ENCODE measurements at places on chromosomes 5 and 9. TPM values are rescaled to one million over a fixed set of nuclear protein-coding genes. Genes with fewer than 3 reads are reported as not detected.

DNA sequence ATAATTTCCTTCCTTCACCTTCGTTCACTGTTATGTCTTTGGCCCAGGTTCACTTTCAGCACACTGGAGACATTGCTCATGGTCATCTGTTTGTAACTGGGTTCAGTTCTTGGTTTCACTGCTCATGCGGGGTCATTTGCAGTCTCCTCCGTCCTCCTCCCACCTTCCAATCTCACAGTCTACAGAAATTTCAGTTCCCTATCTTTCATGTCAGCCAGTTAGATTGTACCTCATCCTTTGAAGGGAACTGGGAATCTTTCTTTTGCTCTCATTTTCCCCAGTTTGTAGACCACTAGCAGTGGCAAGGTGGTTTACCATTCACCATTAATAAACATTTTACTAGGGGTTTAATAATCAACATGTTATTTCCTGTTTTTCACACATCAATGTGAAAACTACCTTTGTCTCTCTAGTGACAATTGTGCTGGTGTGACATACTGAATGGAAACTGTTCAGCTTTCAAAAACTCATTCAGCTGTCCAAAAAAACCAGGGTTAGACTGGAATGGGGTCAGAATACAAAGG lies 100.9 kb upstream of the IL6ST start:
- H3K36me3 ChIP-seq = no peaks in the 10 kb centered on the region
- no peaks in the 10 kb centered on the region for H3K27me3 ChIP-seq
- no peak overlapping the region for H3K4me3 ChIP-seq
- peaks cover 14% of the 10 kb centered on the region for H3K4me1 ChIP-seq
- DNase-seq = no peak

GRCh38 chr5:110545716-110546115 lies 180.8 kb downstream of the TMEM232 start:
- no peak overlapping the region for H3K4me3 ChIP-seq
- H3K4me1 ChIP-seq = peaks cover 15% of the 10 kb centered on the region
- no peak for DNase-seq
- H3K36me3 ChIP-seq = no peaks in the 10 kb centered on the region

DNA sequence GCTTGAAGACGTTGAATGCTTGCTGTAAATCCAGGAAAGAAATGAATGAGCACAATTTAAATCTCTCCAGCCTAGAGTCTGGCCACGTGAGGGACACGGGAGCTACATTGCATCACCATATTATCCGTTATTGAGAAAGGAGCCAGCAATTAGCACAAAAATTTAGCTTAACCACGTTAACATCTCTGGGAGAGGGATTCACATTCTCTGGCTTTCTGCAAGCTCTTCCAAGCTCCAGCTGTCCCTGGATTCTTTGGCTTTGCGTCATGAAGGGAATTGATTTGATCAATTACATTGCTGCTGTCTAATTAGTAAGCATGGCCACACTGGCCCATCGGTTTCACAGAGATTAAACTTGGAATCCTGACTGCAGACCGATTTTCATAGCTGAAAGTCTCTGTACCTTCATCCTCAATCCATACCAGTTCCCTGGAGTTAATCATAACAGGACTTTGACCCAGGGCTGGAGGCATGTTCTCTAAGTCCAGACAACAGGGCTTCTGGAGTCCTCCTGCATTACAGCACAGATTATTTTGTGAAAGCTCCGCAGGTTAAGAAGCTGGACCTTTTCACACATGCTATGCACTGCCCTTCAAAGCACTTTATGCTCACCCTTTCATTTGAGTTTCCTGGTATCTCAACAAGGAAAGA lies 31.6 kb downstream of the ADRA1B start:
- no peaks in the 10 kb centered on the region for H3K36me3 ChIP-seq
- H3K4me1 ChIP-seq = peaks cover 6% of the 10 kb centered on the region
- no peaks in the 10 kb centered on the region for H3K27me3 ChIP-seq
- DNase-seq = peak; percentile 25
- H3K27ac ChIP-seq = no peak overlapping the region
- no peak overlapping the region for H3K4me3 ChIP-seq

DNA sequence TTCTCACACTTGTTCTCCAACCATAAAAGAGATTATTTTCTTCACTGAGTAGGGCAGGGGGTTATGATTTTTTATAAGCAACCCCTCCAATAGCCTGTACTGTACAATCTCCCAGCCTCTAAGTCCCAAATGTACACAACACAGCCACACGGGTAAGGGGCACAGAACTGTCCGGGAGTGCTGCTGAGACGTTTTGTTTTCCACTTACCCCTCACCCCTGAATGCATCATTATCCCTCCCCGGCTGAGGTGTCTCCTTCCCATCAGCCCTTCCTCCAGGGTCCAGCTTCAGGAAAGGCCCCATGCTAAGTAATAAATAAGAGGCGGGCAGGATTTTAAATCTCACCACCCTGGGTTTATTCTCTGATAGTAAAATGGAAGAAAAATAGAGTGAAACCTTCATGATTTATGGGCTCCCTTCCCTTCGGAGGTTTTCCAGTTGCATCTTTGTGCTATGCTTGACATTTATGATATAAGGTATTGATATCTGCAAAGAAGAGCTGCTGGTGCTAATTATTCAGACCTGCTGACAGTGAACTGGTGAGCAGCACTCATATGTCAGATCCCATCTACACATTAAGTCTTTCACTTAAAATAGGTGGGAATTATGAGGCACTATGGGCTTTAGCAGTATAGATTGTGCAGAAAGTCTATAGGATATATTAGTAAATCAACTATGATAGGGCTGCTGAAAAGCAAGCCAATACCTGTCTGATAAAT lies 67.2 kb upstream of the MEGF10 start:
- H3K36me3 ChIP-seq = no peaks in the 10 kb centered on the region
- no peaks in the 10 kb centered on the region for H3K27me3 ChIP-seq

DNA sequence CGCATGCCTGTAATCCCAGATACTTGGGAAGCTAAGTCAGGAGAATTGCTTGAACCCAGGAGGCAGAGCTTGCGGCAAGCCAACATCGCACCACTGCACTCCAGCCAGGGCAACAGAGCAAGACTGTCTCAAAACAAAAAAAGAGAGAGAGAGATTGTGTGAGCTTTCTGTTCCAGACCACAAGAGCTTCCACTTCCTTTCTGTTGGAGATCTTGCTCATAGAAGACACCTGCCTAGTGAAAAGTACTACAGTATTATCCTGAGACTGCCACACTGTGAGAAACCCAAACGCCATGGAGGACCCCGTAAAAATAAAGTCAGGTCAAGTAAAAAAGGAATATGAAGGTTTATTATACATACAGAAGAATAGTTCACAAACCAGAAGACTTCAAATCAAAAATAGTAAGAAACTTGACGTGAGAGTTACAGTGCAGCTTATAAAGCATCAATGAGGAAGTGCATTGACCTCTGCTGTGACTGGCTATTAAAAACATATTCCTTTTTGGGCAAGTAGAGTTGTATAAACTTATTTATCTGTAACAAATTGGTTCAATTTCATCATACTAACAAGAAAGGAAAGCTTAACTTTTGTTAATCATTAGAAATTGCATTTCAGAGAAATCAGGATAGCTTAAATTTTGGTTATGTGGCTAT lies 4.3 kb upstream of the EMB start:
- no peak overlapping the region for H3K27ac ChIP-seq
- DNase-seq = no peak
- H3K27me3 ChIP-seq = no peaks in the 10 kb centered on the region
- H3K4me3 ChIP-seq = no peak overlapping the region
- no peaks in the 10 kb centered on the region for H3K4me1 ChIP-seq

DNA sequence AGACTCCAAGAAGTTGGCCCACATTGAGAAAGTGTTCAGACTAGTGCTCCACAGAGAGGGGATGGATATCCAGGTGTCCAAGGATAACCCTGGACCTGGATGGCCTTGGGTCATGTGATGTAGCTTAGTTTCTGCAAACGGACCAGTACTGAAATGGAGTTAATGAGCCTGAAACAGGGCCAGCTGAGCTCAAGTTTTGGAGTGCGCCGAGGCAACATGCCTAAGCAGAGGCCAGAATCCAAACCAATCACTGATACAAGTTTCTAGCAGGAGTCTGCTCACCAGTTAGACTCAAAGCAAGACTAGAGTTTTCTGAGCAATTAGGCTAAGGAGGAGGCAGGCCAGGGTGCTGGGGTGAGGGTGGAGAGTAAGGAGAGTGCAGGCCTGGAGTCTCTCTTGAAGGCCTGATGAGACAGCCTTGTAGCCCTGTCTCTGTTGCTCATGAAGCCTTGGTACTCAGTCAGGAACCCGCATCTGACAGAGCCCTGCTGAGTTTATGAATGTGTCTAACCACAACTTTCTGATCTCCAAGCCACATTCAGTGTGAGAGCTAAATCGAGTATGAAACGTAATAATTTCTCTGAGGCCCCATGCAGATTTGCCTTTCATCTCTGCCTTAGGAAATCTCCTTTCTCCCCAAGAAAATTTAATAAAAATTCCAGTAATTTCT lies 68.9 kb upstream of the EQTN start:
- peak overlapping the region; percentile 79 for H3K27ac ChIP-seq
- no peaks in the 10 kb centered on the region for H3K36me3 ChIP-seq
- H3K4me1 ChIP-seq = peaks cover 78% of the 10 kb centered on the region
- H3K4me3 ChIP-seq = no peak overlapping the region
- H3K27me3 ChIP-seq = no peaks in the 10 kb centered on the region
- DNase-seq = no peak

- H3K4me3 ChIP-seq = no peak overlapping the region
- H3K36me3 ChIP-seq = no peaks in the 10 kb centered on the region
- no peaks in the 10 kb centered on the region for H3K4me1 ChIP-seq
Observed at GRCh38 chr5:168714046-168714445, 134.9 kb upstream of the PANK3 start.

GRCh38 chr5:134184155-134185135 lies 7.7 kb upstream of the SKP1 start:
- no peaks in the 10 kb centered on the region for H3K36me3 ChIP-seq
- no peaks in the 10 kb centered on the region for H3K27me3 ChIP-seq
- H3K4me1 ChIP-seq = no peaks in the 10 kb centered on the region
- peak; percentile 80 for DNase-seq
- H3K4me3 ChIP-seq = no peak overlapping the region

GRCh38 chr5:6743161-6743560 lies 29.9 kb downstream of the TENT4A start:
- no peaks in the 10 kb centered on the region for H3K27me3 ChIP-seq
- no peak overlapping the region for H3K27ac ChIP-seq
- no peak for DNase-seq
- H3K4me3 ChIP-seq = no peak overlapping the region

GRCh38 chr9:30280229-30280900 lies 2104.1 kb upstream of the ACO1 start:
- H3K4me3 ChIP-seq = no peak overlapping the region
- H3K27ac ChIP-seq = no peak overlapping the region
- H3K27me3 ChIP-seq = no peaks in the 10 kb centered on the region

DNA sequence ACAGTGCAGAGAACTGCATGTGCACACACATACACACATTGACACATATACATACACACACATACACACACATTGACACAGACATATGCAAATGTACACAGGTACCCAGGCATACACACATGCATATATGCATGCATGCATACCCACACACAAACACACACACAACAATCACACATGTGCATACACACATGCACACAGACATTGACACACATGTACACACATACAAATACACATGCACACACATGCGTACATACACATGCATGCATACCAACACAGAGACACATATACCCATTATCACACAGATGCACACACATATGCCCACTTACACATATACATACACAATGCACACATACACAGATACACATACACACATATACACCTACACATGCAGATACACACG lies 299.6 kb upstream of the ADCY2 start:
- H3K4me3 ChIP-seq = no peak overlapping the region
- no peaks in the 10 kb centered on the region for H3K4me1 ChIP-seq
- H3K27ac ChIP-seq = no peak overlapping the region
- no peaks in the 10 kb centered on the region for H3K36me3 ChIP-seq

DNA sequence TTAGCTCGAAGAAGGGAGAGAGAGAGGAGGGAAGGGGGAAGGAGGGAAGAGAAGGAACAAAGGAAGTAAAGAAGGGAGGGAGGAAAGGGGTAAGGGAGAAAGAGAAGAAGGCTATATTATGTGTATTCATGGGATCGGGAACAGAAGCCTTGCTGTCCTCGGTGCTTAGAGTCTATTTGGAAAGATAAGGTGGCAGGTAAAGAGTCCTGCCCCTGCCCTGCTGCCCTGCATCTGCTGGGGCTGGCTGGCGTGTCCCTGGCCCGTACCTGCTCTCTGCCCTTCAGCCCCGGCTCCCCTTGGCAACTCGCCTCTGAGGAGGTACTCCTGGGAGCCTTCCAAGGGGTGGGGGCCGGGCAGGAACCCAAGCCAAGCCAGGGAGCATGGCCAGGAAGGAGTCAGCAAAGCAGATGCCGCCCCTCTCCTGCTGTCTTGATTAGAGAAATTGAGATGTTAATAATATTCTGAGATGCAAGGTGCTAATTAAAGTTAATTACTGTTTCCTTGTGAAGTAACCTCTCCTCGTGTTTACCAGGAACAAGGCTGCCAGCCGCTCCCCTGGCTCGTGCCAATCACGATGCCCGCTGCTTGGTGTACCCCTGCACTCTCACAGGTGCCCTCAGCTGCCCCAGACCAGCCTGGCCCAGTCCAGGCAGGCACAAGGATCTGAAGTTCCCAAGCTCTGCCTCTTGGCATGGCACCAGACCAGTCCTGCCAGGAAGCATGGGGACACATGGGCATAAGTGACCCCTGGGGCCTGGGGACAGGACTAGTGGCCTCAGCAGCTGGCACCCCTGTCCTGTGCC lies 36.6 kb downstream of the PCDH1 start:
- no peak for DNase-seq
- no peaks in the 10 kb centered on the region for H3K36me3 ChIP-seq
- H3K27me3 ChIP-seq = no peaks in the 10 kb centered on the region
- H3K27ac ChIP-seq = no peak overlapping the region

DNA sequence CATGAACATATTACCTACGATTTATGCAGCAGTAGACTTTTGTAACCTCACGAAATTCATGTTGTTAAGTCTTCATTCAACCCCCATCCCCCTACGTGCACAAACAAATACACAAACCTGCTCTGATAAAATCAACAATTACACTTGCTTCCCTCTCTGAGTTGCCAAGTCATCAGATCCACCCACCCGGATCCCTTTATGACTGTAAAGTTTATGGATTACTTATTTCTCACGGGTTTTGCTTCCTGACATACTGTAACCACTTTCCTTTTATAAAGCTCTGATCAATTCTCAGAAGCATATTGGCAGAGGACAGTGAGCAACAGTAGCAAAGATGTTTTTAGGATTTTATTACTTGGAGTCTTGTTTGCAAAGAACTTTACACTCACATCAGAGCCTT lies 70.5 kb downstream of the MLLT3 start:
- peak overlapping the region; percentile 69 for H3K27ac ChIP-seq
- DNase-seq = peak; percentile 27
- H3K27me3 ChIP-seq = no peaks in the 10 kb centered on the region
- H3K4me1 ChIP-seq = peaks cover 20% of the 10 kb centered on the region
- H3K4me3 ChIP-seq = no peak overlapping the region

Gene PRSS3
- total RNA-seq = 3.5 TPM

Gene YIPF5
- total RNA-seq = 119 TPM

Gene PFN3
- not detected for total RNA-seq

Gene ANKRD31
- 0.60 TPM for total RNA-seq

Gene STPG3
- not detected for total RNA-seq

Gene PTCD2
- total RNA-seq = 12.0 TPM

Gene CSNK1G3
- 67.1 TPM for total RNA-seq
